GM03348 (cell line): ENCODE measurements at places on chromosomes 2 and 18.
A peak's percentile ranks its signal among the peaks of the same experiment; 100 is the strongest.

GRCh38 chr2:196295005-196295404 lies 123.6 kb upstream of the STK17B start:
- no peak for DNase-seq

DNA sequence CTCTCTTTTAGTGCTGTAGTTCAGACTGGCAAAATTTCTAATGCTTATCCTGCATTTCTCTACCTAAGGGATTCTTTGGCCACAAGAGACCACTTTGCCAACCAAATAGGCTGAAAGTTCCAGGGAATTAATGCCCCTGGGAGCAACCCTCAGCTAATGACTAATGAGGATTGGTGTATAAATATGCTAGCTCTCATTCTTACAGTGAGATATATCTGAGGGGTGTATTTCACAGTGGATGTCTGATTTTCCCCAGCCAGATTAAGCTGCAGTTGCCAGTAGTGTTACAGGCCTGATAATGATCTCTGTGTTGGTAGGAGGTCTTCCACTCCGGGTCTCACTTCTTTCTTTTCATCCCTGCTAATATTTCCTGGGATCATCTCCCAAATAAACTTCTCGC lies 90.4 kb downstream of the GULP1 start:
- DNase-seq, result peak; percentile 16

- DNase-seq, result no peak
Measured at GRCh38 chr2:34825686-34826085, 1226.6 kb upstream of the FAM98A start.

DNA sequence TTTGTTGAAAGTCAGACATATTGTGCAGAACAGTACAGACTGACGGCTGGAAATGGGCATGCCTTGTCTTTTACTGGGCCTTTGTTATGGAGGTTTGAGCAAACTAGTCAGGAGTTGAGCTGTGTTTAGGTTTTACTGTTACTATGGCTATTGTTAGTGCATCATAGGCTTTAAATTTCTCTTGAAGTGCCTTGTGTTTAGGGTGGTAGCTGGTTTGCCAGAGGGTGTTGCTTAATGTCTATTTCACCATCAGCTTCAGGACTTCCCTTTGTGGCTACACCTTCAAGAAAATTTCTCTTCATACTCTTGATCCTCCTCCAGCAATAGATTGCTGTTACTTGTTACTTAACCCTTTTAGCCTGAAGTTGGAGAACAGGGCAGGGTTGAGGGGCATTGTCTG lies 104.6 kb downstream of the CAPN13 start:
- DNase-seq, result no peak

GRCh38 chr18:26003817-26004216 lies 86.6 kb downstream of the SS18 start:
- DNase-seq, result no peak

- no peak for DNase-seq
Measured at GRCh38 chr18:23227726-23228070, 92.4 kb downstream of the CABLES1 start.

DNA sequence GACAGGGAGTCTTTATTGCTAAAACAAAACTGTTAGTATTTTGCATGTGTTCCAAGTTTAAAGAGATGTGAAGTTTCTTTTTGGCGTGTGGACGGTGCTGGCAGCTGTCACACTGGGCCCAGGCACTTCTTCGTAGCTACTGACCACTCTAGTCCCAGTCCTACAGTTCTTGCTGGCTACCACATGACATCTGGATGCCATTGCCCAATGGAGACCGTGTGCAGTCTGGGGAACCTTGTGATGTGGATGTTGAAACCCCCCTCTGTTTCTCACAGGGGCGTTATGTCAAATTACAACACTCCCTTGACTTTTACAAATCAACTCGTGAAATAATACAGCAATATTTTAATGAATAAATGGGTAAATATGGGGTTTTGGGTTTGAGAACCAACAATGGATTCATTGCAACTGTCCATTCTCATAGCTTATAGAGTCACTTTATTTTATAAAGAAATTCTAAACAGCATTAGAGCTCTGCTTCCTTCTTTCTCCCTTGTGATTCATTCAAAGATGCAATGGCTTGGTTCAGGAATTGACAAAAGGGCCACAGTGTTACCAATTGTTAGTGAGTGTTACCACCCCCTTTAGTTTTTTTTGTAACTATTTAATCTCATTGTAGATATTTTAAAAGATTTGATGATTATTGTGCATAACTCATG lies 1.2 kb downstream of the GPD2 start:
- peak; percentile 10 for DNase-seq

DNA sequence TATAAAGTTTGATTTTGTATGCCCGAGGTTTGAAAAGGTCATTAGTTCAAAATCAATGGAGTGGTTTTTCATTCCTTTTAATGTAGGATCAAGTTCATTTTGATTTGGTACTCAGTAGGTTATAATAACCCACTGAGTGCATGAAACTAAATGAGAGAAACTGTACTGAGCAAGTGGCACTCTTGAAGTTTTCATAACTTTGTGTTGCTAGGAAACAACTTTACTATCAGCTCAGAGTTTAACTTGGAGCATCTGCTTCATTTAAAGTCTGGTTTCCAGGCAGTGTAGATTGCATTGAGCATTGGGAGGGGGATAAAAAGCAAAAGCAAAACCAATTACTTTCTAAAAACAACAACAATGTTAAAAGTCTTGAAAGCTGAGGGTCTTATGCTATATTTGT lies 1361.6 kb upstream of the CHAC2 start:
- no peak for DNase-seq

GRCh38 chr2:102599486-102599885 lies 19.9 kb upstream of the SLC9A2 start:
- no peak for DNase-seq

DNA sequence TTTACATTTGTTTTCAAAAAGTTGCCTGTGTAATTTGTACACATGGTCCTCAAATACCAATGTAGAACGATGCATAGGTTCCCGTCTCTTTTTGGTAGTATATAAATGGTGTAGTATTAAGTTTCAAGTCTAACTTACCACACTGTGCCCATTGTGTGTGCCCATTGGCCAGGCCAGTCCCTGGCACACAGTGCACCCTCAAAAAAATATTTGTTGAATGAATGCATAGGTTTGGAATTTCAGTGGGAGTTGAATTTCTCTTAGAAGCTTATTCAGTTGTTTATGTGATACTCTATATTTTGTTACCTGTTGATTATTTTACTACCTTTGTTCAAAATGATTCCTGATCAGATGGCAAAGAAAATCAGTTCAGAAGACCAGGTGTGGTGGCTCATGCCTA lies 30.1 kb downstream of the IDH1 start:
- DNase-seq, result peak; percentile 23

- no peak for DNase-seq
Measured at GRCh38 chr18:48592540-48593171, 53.8 kb downstream of the CTIF start.

DNA sequence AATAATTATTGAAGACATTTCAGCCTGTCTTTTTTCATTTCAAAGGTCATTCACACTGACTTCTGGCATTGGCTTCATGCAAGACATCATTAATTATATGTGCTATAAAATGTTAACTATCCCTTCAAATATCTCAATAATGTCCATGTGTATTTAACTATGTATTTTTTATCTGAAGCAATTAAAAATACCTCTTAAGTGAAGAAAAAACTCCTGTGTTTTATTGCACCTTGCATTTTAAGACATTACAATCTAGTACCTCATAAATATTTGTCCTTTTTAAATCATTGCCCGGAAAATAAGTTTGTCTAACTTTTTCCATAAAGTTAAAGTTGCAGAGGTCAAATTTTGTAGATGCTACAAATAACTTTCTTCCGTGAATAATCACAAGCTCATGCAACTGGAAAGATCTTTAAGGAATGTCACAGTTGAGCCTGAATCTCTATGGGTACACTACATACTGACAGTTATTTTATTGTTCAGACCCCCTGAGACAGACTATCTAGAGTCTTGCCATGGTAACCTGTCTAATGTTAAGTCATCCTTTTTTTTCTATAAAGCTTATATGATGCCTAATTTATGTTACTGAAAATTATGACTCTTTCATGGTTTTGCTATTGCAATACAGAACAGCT lies 38.4 kb upstream of the COBLL1 start:
- no peak for DNase-seq

DNA sequence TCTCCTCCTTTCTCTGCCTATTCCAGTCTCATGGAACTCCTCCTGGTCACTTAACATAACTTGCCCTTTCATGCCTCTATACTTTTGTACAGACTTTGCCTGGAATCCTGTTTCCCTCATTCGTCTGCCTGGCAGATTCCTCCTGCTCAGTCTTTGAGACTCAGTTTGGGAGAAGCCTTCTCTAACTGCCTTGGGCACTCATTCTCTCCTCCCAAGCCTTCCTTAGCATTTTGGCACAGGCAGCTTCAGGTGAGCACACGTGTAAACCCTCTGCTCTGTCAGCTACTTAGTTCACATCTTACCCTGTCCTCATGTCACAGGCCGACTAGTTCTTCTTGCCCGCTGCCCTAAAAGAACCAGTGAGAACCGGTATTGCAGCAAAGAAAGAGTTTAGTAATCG lies 6.0 kb upstream of the FAM98A start:
- no peak for DNase-seq

DNA sequence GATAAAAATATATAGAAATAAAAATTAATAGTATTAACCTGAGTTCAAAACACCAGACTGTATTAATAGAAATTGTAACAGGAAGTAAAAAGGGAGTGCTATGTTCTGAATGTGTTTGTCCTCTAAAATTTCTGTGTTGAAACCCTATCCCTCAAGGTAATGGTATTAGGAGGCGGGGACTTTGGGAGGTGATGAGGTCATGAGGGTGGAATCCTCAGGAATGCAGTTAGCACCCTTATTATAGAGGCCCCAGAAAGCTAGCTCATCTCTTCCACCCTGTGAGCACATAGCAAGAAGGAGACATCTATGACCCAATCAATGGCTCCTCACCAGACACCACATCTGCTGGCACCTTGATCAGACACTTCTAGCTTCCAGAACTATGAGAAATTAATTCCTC lies 124.5 kb downstream of the CMPK2 start:
- no peak for DNase-seq

- DNase-seq, result peak; percentile 68
Measured at GRCh38 chr2:60998628-60999545, 18.6 kb upstream of the PEX13 start.

DNA sequence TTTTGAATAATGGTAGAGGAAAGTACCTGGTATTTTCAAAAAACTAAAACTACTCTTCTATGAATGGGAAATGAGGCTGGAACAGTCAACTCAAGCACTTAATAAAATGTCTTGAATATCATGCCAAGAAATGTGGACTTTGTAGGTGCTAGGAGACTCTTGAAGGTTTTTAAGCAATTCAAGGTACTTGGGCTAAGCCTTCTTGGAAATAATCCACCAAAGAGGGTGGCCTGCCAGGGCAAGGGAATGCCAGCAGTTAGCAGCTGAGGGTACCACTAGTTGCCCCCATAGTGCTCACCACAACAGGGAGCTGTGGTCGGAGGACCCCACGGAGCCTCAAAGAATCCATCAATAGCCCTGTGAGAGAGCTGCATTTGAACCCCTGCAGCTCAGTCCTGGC lies 14.6 kb upstream of the ACYP2 start:
- DNase-seq, result no peak

- no peak for DNase-seq
Measured at GRCh38 chr18:45926085-45926484, 41.0 kb downstream of the EPG5 start.

GRCh38 chr2:163984986-163985385 lies 249.2 kb upstream of the FIGN start:
- DNase-seq, result no peak

GRCh38 chr2:233384811-233385488 lies 30.7 kb downstream of the DGKD start:
- no peak for DNase-seq
